Aorta (tissue), 5 donors: ENCODE measurements at places on chromosomes 6 and 20. TPM values are rescaled to one million over a fixed set of nuclear protein-coding genes. Genes with fewer than 3 reads are reported as not detected.
A peak's percentile ranks its signal among the peaks of the same experiment; 100 is the strongest.

DNA sequence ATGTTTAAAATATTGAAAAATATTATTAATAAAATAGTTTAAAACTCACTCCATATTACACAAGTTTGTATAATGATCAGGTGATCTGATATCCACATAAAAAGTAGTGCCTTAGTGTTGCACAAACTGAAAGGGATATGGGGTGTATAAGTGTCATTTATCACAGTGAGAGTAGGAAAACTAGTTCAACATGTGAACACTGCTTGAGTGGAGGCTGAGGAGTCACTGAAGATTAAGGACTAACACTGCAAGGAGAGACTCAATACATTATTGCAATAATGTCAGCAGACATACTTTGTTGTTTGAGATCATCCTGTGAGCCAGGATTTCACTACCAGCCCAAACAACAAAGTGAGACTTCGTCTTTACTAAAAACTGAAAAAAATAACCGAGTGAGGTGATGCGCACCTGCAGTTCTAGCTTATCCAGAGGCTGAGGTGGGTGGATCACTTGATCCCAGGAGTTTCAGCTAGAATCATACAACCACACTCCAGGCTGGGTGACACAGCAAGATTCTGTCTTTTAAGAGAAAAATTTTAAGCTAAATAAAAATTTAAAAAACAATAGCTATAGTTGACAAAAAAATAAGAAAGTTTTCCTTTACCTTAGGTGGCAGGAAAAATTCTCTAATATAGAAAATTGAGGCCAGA is 2.4 kb upstream of the KHDC1L start:
- DNase-seq: no peak

DNA sequence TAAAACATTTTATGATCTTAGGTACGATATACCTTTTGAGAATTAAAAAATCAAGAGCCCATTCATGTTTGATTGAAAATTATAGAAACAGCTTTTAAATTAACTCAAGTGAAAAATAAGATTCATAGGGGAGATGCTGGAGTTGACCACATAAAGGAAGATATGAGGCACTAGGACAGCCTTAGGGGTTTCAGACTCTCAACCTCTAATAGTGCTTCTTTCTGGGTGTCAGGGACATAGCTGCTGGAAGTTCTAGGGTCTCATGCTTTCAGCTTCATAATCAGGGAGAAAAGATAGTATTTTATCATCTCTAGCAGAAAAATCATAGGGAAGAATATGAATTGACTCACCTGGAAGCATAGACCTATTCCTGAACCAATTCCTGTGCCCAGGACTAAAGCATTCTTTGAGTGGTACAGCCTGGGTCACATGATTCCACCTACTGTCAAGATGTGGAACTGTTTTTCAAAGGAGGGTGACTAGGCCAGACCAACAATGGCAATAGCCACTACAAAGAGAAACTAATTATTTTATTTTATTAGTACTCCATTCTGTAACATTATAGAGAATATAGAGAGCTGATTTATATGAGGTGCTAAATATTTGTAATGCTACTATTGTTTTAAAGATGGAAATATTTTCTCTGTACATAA is 27.8 kb upstream of the CENPW start:
- no peak for DNase-seq

DNA sequence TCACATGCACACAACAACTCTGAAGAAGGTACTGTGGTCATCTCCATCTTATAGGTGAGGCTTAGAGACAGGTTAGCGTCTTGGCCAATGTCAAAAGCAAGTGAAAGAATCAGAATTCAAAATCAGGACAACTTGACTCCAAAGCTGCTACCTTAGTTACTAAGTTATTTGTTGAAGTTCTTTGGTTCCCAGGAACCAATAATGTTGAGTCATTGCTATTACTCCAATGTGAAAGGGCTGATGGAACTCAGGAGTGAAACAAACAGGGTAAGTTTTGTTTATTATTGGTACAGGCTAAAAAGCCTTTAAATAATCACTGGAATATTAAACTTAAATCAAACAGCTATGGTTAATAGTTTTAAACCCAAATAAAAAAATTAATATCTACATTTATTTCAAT is 111.1 kb downstream of the PDSS2 start:
- no peak for DNase-seq

GRCh38 chr20:39903806-39904465 is 785.1 kb downstream of the MAFB start:
- DNase-seq: no peak

DNA sequence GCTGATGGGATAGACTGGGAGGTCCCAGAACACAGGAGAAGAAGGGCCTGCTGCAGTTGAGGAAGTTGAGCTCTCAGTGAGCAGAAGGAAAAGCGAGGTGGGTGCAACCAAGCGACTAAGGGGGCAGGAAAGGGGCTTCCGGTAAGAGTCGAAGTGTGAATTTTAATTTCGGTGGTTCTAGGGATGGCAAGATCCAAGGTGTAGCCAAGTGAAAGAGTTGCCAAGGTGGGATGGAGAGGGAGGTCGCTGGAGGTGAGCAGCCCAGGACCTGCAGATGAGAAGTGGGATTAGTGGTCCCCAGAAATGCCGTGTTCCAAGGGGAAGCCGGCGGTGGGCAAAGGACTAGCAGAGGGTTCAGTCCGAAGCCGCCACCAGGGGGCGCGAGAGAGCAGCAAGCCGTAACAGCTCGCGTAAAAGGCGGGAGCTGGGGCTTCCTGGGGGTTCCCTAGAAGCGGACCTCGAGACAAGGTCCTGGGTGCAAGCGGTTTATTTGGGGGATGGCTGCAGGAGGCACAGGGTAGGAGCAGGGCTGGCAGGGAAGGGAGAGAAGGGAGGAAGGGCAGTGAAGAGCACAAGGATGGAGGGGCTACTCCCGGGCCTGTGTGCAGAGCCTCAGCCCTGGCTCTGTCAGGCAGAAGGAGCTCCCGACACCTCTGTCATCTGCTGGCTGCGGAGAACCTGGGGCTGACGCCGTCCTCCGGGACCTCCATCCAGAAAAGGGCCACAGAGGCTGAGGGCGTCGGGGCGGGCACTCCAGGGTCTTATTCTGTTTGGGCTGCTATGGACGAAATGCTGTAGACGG is 103.6 kb downstream of the PAX1 start:
- DNase-seq: peak; percentile 58

DNA sequence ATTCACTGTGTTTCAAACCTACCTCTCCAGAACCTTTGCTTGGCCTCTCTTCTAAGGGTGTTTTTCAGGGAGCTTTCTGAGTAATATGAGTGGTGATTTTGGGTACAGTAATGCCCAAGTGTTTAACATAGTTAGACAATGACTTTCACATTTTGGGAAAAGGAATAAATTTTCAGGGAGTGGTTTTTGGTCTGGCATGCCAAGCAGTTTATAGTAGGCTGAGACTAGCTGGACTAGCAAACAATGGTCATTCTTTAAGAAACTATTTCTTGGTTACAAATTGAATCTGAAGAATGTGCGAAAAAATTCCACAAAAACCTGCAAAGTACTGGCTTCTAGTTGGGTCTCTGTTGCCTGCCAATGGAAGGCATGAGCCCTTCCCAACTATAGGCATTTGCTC is 15.4 kb downstream of the FNDC1 start:
- no peak for DNase-seq

GRCh38 chr6:100099189-100100074 is 105.4 kb upstream of the MCHR2 start:
- no peak for DNase-seq

DNA sequence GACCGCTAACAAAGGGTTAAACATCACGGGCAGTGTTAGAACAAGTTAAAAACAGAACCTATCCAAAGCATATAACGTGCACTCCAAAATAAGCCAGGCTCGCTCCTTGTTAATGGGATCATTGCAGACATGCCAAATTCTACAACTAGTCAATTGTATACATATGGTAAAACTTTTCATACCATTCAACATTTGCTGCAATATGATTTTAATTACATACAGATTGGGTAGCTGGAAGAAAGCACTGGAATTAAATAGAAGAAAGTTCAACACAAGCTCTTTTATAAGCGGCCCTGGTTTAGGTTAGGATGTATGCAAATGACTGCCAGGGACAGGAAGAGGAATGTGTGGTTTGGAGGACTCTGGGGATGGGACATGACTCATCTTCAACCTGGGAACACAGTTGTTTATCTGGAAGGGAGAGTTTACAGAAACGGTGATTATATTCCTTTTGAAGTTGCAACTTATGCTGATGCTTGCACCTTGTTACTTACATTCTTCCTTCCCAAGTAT is 62.5 kb upstream of the TIAM2 start:
- no peak for DNase-seq

DNA sequence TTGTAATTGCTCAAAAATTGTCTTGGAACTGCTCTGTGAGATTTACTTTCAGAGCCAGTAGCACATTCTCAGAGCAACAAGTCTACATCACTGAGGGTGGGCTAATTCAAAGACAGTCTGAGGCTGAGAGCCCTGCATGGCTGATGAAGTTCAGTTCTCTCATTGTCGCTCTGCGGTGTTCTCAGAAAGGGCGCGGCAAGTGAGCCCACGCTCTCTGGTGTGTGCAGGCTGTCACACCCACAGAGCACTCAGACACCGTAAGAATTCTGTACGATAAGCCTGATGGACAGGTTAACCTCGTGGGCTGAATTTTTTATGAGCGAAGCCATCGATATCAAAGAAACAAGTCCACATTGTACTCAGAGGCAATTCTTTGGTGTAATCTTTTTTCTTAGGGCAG is 557.8 kb downstream of the HACE1 start:
- no peak for DNase-seq

The FAXC gene
- polyA plus RNA-seq: 2.5 TPM

The BPIFB2 gene
- polyA plus RNA-seq: not detected

The MOXD1 gene
- polyA plus RNA-seq: not detected

The NKAPL gene
- 4.3 TPM for polyA plus RNA-seq

The UST gene
- 12.7 TPM for polyA plus RNA-seq
